Activated naive CD8-positive, alpha-beta T cell treated with anti-CD3 and anti-CD28 coated beads, Interleukin-2, amount 50 U/mL, for 24 hours (primary cell): ENCODE measurements at places on chromosomes 6 and 20.

DNA sequence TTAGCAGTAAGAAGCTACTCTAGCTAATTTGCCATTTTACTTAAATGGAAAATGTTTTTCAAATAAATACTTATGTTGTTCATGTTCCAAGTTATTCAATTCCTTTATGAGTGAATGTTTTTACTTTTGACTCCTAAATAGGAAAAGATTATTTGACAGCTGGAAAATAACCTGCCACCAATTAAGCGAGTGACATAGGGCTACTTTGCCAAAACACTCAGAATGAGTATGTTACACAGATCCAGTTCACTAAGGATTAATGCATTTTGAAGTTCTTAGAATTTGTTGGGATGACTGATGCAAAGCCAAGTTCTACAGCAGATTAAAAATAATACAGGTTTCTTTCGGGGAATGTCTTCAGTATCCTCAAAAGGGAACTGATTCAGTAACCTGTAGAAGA, 144.4 kb downstream of the ADGRG6 start:
- H3K4me3 ChIP-seq = no peak overlapping the region
- no peaks in the 10 kb centered on the region for H3K36me3 ChIP-seq
- no peak overlapping the region for H3K27ac ChIP-seq
- H3K4me1 ChIP-seq = peaks cover 3% of the 10 kb centered on the region
- no peaks in the 10 kb centered on the region for H3K27me3 ChIP-seq
- no peak for DNase-seq

DNA sequence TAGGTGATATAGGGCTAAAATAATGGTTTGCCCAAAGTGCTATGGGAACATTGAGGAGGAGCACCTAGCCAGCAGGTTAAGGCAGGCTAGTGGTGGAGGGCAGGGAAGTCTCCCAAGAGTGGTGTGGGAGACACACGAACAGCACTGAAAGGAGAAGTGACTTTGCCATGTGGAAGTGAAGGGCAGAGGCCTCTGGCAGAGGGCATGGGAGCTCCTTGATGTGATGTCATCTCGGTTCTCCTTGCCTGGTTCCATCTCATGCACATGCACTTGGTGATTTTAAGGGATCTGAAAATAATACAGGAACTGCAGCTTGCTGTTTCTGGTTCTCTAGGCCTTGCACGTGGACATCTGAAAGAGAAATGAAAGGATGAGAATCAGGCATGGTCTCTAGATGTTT, 4.7 kb upstream of the MAP3K4 start:
- H3K36me3 ChIP-seq = peaks cover 9% of the 10 kb centered on the region
- H3K27ac ChIP-seq = no peak overlapping the region
- no peak overlapping the region for H3K4me3 ChIP-seq
- H3K4me1 ChIP-seq = peaks cover 3% of the 10 kb centered on the region
- no peak for DNase-seq

- no peak overlapping the region for H3K27ac ChIP-seq
- H3K4me1 ChIP-seq = peaks cover 17% of the 10 kb centered on the region
Observed at GRCh38 chr6:119112812-119113530, 34.5 kb upstream of the FAM184A start.

- H3K36me3 ChIP-seq = no peaks in the 10 kb centered on the region
- H3K27me3 ChIP-seq = peaks cover 50% of the 10 kb centered on the region
Observed at GRCh38 chr6:38802497-38802896, 87.4 kb downstream of the DNAH8 start.

GRCh38 chr20:60172346-60172984, 214.2 kb downstream of the CDH26 start:
- no peaks in the 10 kb centered on the region for H3K36me3 ChIP-seq
- H3K27ac ChIP-seq = no peak overlapping the region
- H3K27me3 ChIP-seq = peaks cover 2% of the 10 kb centered on the region

DNA sequence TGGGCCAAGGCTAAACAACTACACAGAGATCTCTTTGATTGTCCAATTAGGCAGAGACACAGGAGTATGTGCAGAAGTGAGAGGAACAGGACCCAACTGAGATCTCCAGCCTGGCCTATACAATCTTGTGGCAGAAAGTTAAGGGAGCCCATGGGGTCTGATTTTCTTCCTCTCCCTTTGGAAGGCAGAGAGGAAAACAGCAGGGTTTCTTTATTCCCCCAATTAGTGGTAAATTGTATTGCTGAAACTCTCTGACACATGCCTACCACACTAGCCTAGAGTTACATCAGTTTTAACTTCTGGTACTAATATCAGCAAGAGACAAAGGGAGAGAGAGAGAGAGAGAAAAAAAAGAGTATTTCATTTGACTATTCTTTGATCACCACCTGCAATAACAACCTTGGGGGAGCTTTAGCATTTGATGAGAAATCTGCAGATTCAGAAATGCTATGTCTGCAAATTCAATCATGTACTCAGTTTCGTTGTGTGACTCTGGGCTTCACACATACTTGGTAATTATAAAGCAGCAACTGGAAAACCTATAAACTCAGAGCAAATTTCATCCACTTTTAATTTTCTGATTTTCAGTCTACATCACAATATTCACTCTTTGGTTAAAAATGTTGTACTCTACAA, 260.3 kb upstream of the SPTLC3 start:
- no peak for DNase-seq
- no peak overlapping the region for H3K4me3 ChIP-seq
- H3K27me3 ChIP-seq = no peaks in the 10 kb centered on the region
- H3K4me1 ChIP-seq = no peaks in the 10 kb centered on the region
- no peaks in the 10 kb centered on the region for H3K36me3 ChIP-seq

DNA sequence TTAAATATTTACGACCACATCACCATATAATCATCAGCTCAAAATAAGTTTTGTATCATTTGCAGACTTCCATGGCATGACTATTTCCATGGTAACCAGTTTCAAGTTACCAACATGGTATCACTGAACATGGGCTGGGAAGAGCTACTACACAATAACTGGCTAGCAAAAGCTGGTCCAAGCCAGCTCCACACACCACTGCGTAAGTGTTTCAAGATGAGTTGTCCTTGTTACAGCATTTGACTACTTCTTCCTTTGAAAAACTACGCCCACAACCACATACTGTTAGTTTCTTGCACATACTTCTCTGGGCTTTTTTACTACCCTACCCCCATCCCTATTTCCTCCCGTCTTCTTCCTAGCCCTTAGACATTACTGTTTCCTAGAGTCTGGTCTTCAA, 8.5 kb downstream of the CD164 start:
- DNase-seq = peak; percentile 29
- H3K36me3 ChIP-seq = peaks cover 80% of the 10 kb centered on the region
- peak overlapping the region; percentile 88 for H3K27ac ChIP-seq
- H3K27me3 ChIP-seq = no peaks in the 10 kb centered on the region
- H3K4me3 ChIP-seq = peak overlapping the region; percentile 57
- H3K4me1 ChIP-seq = peaks cover 72% of the 10 kb centered on the region

- H3K36me3 ChIP-seq = no peaks in the 10 kb centered on the region
- DNase-seq = no peak
- peaks cover 9% of the 10 kb centered on the region for H3K27me3 ChIP-seq
- H3K27ac ChIP-seq = no peak overlapping the region
Observed at GRCh38 chr6:169164451-169164850, 89.2 kb downstream of the THBS2 start.

DNA sequence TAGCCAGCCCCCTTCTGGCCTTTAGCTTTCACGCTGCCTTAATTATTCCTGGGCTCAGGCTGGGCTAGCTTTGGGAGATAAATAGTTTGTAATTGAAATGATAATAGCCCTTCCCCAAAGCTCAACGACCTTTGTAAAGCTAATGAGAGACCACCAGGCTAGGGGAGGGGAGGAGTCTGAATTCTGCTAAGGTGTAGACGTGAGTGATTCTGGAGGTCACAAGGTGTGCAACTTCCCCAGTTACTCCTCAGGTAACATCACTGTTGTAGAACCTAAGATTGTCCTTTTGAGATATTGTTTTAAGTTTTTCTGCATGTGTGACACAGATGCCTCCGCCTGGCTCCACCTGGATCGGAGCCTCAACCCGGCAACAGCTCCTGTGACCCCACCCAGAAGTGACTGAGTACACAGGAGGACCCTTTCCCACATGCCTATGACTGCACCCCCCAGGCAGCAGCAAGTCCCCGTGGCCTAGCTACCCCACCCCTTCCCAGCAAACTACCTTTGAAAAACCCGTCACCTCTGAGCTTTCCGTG, 5.8 kb upstream of the GPR31 start:
- H3K27me3 ChIP-seq = no peaks in the 10 kb centered on the region
- DNase-seq = no peak
- no peaks in the 10 kb centered on the region for H3K4me1 ChIP-seq
- H3K27ac ChIP-seq = no peak overlapping the region
- H3K4me3 ChIP-seq = no peak overlapping the region

GRCh38 chr6:13522656-13523055, 35.3 kb upstream of the GFOD1 start:
- no peaks in the 10 kb centered on the region for H3K36me3 ChIP-seq
- H3K27ac ChIP-seq = no peak overlapping the region

- no peak overlapping the region for H3K4me3 ChIP-seq
- no peak for DNase-seq
- H3K36me3 ChIP-seq = no peaks in the 10 kb centered on the region
- no peaks in the 10 kb centered on the region for H3K27me3 ChIP-seq
Observed at GRCh38 chr20:6750438-6750837, 17.0 kb upstream of the BMP2 start.

- no peak for DNase-seq
- H3K27me3 ChIP-seq = no peaks in the 10 kb centered on the region
- no peaks in the 10 kb centered on the region for H3K4me1 ChIP-seq
Observed at GRCh38 chr6:89745716-89746115, 73.9 kb downstream of the MDN1 start.

GRCh38 chr6:163723759-163724158, 309.2 kb downstream of the QKI start:
- H3K36me3 ChIP-seq = no peaks in the 10 kb centered on the region
- no peaks in the 10 kb centered on the region for H3K4me1 ChIP-seq
- no peaks in the 10 kb centered on the region for H3K27me3 ChIP-seq
- H3K27ac ChIP-seq = no peak overlapping the region
- DNase-seq = no peak

- no peak for DNase-seq
- H3K36me3 ChIP-seq = no peaks in the 10 kb centered on the region
- H3K4me1 ChIP-seq = no peaks in the 10 kb centered on the region
- H3K27me3 ChIP-seq = no peaks in the 10 kb centered on the region
- H3K4me3 ChIP-seq = no peak overlapping the region
Observed at GRCh38 chr6:42702200-42702599, 20.2 kb downstream of the PRPH2 start.

- no peak for DNase-seq
- no peak overlapping the region for H3K27ac ChIP-seq
- no peaks in the 10 kb centered on the region for H3K4me1 ChIP-seq
- peaks cover 58% of the 10 kb centered on the region for H3K36me3 ChIP-seq
Observed at GRCh38 chr20:34282041-34282440, 21.1 kb downstream of the AHCY start.

- H3K36me3 ChIP-seq = no peaks in the 10 kb centered on the region
- no peaks in the 10 kb centered on the region for H3K27me3 ChIP-seq
- no peak overlapping the region for H3K27ac ChIP-seq
- no peak for DNase-seq
- no peak overlapping the region for H3K4me3 ChIP-seq
- H3K4me1 ChIP-seq = no peaks in the 10 kb centered on the region
Observed at GRCh38 chr6:19538096-19538495, 299.1 kb upstream of the ID4 start.

- no peak overlapping the region for H3K27ac ChIP-seq
- H3K27me3 ChIP-seq = peaks cover 7% of the 10 kb centered on the region
- H3K36me3 ChIP-seq = no peaks in the 10 kb centered on the region
- no peak for DNase-seq
Observed at GRCh38 chr6:150394899-150395295, 26.1 kb downstream of the IYD start.

GRCh38 chr20:51703400-51704287, 64.5 kb downstream of the ATP9A start:
- peaks cover 4% of the 10 kb centered on the region for H3K27me3 ChIP-seq
- H3K4me3 ChIP-seq = no peak overlapping the region
- H3K36me3 ChIP-seq = no peaks in the 10 kb centered on the region
- DNase-seq = no peak

DNA sequence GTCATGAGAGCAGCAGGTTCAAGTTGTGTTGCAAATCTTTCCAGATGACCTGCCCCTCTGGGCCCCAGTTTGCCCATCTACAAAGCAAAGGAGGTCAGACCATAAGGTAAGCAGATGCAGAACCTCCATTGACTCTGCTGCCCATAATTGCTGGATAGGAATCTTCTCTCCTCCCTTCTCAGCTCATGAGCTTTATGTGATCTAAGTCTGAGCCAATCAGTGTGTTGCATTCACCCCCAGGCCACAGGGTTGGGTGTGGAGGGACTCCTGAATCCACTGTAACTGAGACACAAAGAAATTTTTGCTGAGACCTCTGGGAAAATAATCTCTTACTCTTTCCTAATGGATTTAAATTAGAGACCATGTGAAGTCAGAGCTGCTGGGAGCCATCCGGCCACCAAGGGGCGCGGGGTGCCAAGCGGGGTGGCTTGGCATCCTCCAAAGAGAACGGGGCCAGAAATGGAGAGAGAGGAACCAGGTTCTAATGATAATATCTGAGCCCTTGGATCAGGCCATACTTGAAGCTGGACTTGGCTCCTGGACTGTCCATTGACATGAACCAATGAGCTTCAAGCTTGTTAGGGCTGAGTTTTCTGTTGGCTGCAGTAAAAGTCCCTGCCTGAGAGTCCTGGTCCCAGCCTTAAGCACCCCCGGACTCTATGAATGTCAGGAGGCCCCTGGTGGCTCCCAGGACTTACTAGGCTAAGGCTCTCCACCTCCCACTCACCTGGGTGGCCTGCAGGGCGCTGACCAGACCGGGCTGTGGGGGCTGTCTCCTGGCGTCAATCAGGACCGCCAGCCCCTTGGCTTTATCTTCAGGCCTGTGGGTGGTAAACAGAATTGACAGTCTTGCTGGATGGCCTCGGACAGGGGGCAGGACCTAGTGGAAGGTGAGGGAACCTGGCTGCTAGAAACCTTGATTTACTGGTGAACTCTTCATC, 32.8 kb downstream of the KIAA1755 start:
- H3K36me3 ChIP-seq = no peaks in the 10 kb centered on the region
- no peak overlapping the region for H3K4me3 ChIP-seq
- DNase-seq = no peak
- H3K27ac ChIP-seq = no peak overlapping the region

DNA sequence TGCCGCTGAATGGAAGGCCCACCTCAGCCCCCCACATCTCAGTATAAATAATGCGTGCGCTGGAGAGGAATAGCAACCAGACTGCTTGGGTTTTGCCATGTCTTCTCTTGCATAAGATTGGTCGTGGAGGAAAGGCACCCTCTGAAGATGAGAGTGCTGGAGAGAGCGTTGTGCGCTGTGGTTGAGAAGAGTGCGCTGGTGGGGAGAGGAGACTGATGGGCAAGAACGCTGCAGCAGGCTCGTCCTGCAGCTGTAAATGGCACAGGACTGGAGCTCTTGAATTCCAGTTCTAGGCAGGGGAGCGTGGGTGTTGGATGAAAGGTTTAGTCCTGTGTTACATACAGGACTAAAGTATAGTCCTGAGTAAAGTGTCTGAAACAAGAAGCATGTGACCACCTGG, 51.5 kb downstream of the RPRD1B start:
- DNase-seq = no peak
- no peak overlapping the region for H3K27ac ChIP-seq
- H3K4me1 ChIP-seq = no peaks in the 10 kb centered on the region
- H3K27me3 ChIP-seq = no peaks in the 10 kb centered on the region
